Stimulated activated CD4-positive, alpha-beta T cell treated with anti-CD3 and anti-CD28 coated beads, TNF-alpha, amount 100 ng/mL, for 1 hour (primary cell): ENCODE measurements at places on chromosomes 6 and 20.

GRCh38 chr6:163572612-163573011, 158.1 kb downstream of the QKI start:
- DNase-seq, result no peak

- no peak for DNase-seq
Measured at GRCh38 chr20:44064501-44065400, 122.2 kb downstream of the JPH2 start.

DNA sequence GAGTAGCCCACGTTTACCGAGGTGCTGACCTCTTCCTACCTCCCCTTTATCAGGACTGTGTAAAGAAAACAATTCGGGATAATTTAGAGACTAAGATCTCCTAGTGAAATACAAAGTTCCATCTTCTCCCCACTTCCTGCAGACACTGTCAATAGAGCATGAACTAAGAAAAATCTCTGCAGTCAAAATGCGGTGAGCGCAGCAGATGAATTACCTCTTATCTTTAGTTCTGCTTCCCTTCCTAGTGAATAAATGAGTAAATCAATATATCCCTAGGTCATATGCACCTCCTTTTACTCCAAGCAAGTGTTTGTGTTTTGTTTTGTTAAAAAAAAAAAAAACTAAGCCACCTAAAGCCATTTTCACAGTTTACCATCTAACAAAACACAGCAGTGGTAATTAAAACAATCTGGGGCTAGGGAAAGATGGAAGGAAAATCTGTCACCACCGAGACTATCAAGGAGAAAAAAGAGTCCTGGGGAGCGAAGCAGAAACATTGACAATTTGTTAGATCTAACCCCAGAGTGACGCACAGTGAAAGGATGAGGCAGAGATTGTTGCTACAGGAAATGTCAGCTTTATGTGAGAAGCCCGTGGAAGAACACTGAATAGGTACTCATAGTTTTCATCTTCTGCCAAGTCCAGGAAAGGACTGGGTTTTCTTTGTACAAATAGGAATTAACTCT, 159.4 kb upstream of the SPTLC3 start:
- no peak for DNase-seq

DNA sequence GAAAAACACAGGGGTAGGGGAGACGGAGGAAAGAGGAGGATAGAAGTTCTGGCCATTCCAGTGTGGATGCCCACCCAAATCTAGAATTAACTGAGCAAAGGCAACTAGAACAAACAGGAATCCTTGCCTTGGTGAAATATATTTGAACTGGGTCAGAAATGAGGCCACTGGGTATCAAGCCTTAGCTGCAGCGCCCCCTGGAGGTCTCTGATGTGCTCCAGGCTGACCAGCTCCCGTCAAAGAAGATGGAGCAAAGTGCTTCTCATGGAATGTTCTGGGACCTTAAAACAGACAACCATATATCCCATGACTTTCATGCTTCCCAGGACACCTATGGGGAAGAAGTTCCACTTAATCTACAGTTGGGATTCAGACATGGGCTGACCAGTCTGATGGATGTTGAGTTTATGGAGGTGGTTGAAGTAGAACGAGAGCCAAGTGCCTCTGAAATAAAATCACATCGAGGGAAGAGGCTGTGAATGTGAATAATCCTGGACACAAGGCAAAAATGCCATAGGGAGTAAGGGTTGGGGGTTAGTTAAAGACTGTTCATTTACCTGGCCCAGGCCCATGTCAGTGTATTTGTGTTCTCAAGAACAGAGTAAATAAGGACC, 50.4 kb downstream of the HLA-DPB1 start:
- DNase-seq, result no peak

DNA sequence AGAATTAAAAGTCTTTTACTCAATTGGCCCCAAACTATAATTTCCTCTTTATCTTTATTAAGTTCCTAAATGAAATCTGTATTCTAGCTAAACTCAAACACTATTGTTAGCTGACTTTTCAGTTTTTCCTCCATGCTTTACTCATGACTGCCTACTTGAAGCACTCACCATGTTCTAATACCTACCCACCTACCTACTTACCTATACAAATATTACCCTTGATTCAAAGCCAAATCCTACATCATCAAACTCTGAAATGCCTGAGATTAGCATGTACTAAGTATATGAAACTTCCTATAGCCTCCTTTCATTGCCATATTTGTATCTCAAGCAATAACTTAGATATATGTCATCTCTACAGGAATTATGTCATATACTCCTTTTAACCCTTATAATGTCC, 259.7 kb downstream of the HDGFL1 start:
- DNase-seq, result no peak

- DNase-seq, result no peak
Measured at GRCh38 chr6:93418033-93418407, 1.3 kb downstream of the EPHA7 start.

GRCh38 chr6:143539106-143539505, 27.6 kb upstream of the FUCA2 start:
- no peak for DNase-seq

GRCh38 chr20:4084096-4084495, 68.7 kb upstream of the RNF24 start:
- no peak for DNase-seq

- DNase-seq, result no peak
Measured at GRCh38 chr6:41216616-41217015, 11.5 kb upstream of the TREML4 start.

GRCh38 chr6:2625581-2625980, 125.1 kb downstream of the MYLK4 start:
- DNase-seq, result no peak

GRCh38 chr20:48008850-48009515, 223.7 kb upstream of the SULF2 start:
- no peak for DNase-seq
